ENCODE measurements at places on chromosomes 2 and 18.

- H3K27me3 ChIP-seq = no peaks in the 10 kb centered on the region
- H3K4me3 ChIP-seq = no peak overlapping the region
- H3K4me1 ChIP-seq = peaks cover 12% of the 10 kb centered on the region
- H3K27ac ChIP-seq = no peak overlapping the region
- H3K36me3 ChIP-seq = no peaks in the 10 kb centered on the region
- no peak for DNase-seq
Observed at GRCh38 chr18:78419171-78419570, 560.4 kb upstream of the SALL3 start.

- no peak overlapping the region for H3K27ac ChIP-seq
- H3K27me3 ChIP-seq = no peaks in the 10 kb centered on the region
- no peak for DNase-seq
Observed at GRCh38 chr2:109258905-109259540, 130.0 kb downstream of the SH3RF3 start.

GRCh38 chr2:240402566-240403272 lies 32.7 kb upstream of the GPC1 start:
- no peaks in the 10 kb centered on the region for H3K27me3 ChIP-seq
- DNase-seq = no peak
- H3K4me1 ChIP-seq = peaks cover 4% of the 10 kb centered on the region
- H3K4me3 ChIP-seq = no peak overlapping the region
- no peak overlapping the region for H3K27ac ChIP-seq
- H3K36me3 ChIP-seq = no peaks in the 10 kb centered on the region

DNA sequence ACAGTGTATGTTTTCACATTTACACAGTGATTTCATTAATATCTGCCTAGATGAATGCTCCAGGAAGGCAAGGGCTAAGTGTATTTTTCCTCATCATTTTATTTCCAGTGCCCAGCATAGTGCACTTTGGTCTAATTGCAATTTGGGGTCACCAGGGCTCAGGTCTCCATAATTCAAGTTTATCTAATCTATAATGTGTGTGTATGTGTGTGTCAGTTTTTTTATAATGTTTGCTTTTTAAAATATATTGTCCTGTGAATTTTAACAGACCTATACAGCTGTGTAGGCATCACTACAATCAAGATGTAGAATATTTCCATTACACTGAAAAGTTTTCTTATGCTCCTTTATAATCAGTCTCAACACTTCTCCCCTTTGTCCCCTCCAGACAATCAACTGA lies 620.4 kb downstream of the STK39 start:
- DNase-seq = no peak
- no peaks in the 10 kb centered on the region for H3K27me3 ChIP-seq
- no peak overlapping the region for H3K27ac ChIP-seq
- H3K4me3 ChIP-seq = no peak overlapping the region
- H3K4me1 ChIP-seq = no peaks in the 10 kb centered on the region
- no peaks in the 10 kb centered on the region for H3K36me3 ChIP-seq

DNA sequence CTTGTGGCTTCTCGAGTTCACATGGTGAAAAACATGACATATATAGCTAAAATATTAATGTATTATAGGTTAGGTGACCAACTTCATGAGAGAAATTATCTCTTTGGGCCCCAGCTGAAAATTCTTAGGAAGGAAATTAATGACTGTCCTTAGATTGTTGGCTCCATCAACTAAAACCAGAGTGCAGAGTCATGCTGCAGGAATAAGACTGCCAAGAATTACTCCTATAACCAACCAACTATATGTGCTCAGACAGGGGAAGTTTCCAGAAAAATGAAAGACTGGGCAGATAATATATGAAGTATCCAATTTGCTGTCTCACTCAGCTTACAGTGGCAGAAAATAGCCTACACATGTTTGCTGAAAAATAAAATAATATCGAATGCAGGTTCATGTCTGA lies 71.0 kb upstream of the TMEFF2 start:
- no peak overlapping the region for H3K27ac ChIP-seq
- no peak overlapping the region for H3K4me3 ChIP-seq
- no peak for DNase-seq
- no peaks in the 10 kb centered on the region for H3K4me1 ChIP-seq

DNA sequence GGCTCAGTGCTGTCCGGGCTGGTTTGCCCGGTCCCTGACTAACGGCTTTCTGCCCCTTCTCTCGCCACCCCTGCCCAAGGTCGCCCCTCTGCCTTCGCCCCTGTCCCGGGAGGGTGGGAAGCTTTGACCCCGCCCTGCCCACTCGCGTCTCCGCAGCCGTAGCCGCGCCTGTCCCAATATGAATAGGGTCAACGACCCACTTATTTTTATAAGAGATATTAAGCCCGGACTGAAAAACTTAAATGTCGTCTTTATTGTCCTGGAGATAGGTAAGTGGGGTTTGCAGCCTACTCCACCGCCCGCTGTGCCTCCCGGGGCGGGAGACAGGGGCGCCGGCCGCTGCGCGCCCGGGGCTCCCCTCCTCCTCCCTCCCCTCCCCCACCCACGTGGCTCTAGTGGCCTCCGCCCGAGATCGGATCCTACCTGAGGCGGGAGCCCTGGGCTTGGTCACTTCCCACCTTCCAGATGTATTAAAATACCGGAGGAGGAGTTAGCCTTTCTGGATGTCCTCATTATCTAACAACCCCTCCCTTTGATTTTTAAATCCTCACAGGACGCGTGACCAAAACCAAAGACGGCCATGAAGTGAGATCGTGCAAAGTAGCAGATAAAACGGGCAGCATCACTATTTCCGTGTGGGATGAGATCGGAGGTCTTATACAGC lies 633 bp downstream of the NABP1 start:
- peaks cover 12% of the 10 kb centered on the region for H3K4me1 ChIP-seq
- H3K27me3 ChIP-seq = no peaks in the 10 kb centered on the region
- H3K27ac ChIP-seq = peak overlapping the region; percentile 89
- H3K4me3 ChIP-seq = peak overlapping the region; percentile 74
- H3K36me3 ChIP-seq = no peaks in the 10 kb centered on the region
